ENCODE measurements at places on chromosomes 16 and 17.
A peak's percentile ranks its signal among the peaks of the same experiment; 100 is the strongest.

DNA sequence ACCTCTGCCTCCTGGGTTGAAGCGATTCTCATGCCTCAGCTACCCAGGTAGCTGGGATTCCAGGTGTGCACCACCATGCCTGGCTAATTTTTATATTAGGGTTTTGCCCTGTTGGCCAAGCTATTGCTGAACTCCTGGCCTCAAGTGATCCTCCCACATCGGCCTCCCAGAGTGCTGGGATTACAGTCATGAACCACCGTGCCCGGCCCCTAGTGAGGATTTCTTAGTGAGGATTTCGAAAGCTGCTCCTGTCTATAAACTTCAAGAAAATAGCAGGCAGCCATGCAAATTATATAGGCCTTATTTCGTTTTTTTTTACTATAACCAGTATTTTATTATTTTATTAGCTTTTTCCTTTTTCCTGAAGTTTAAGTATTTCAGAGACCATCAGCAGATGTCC lies 41.6 kb downstream of the EPN2 start:
- DNase-seq: no peak

- peak; percentile 21 for DNase-seq
Observed at GRCh38 chr17:28570716-28571360, 486 bp downstream of the PIGS start.

GRCh38 chr17:59004338-59005111 lies 102.2 kb downstream of the TRIM37 start:
- DNase-seq: peak; percentile 31

DNA sequence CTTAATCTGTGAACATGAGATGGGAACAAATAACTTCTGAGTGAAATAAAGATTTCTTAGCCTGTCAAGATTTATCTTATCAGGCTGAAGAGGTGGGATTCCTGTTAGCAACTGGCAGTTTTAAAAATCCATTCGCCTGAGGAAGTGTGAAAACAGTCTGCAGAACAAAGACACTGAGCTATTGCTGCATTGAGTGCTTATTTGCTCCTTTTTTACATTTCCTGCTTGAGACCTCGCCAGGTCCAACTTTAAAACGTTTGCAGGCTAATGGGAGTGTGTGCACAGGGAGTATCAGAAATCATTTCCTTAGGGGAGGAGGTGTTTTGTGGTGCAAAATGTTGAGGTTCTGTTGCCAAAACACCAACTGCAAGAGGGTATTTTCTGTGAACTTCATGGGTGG lies 957.8 kb upstream of the RBFOX1 start:
- DNase-seq: no peak

- no peak for DNase-seq
Observed at GRCh38 chr17:1438593-1439083, 17.4 kb downstream of the CRK start.

DNA sequence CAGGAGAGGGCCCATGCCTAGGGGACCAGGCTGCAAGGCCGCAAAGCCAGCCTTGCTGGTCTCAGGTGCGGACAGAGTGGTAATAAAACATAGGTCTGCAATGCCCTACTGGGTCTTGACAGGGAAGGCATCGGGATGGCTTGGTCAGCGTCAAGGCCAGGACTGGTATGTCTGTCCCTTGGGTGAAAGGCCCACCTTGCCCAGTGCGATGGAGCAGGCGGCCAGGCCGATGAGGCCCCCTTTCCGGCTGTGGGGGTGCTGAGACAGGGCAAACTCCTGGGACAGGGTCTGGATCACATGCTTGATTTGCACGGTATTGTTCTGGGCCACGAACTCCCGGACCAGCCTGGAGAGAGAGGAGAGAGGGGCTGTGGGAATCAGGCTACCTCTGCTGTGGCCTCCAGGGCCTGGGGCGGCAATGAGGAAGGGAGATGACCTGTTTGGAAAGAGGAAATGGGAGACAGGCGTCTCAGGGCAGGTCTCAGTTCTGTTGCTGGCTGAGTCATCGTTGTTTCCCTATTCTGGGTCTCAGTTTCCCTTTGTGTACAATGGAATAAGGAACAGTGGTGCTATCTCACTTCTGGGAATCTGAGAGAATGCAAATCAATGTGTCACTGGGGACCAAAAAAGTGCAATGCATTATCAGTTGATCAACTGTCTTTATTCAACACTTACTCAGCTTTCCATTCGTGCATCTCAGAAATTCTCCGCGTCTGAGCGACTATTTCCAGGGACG lies 14.8 kb downstream of the VAC14 start:
- DNase-seq: no peak

DNA sequence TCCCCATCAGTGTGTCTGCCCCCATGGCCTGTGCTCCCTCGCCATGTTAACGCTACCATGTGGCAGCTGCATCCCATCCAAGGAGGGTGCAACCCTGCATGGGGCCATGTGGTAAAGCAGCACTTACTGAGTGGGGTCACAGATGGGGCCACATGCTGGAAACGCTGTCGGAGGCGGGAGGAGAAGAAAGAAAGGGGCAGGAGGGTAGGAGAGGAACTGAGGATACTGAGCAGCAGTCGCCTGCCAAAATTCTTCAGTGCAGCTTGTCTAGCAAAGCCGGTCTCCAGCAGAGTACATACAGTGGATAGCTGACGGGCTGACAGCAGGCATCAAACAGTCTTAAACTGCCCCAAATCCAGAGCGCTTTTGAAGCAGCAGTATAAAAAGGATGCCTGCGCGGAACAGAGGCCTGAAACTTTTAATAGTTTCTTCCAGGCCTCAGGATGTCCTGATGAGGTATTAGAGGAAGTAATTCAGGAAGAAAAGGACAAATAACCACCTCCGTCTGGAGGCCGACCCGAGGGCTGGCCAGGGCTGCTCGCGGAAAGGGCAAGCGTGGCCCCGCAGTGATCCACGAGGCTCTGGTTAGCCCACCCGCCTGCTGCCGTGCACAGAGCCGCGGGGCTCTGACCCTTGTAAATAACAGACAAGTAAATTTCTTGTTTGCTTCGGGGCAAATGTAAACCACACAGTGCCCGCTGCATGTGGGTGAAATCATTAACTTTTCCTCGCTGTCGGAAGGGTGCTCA lies 149.0 kb downstream of the CCDC182 start:
- no peak for DNase-seq

- no peak for DNase-seq
Observed at GRCh38 chr17:73362697-73363096, 50.9 kb upstream of the CDC42EP4 start.

- DNase-seq: no peak
Observed at GRCh38 chr17:62681061-62681938, 53.8 kb downstream of the MRC2 start.

DNA sequence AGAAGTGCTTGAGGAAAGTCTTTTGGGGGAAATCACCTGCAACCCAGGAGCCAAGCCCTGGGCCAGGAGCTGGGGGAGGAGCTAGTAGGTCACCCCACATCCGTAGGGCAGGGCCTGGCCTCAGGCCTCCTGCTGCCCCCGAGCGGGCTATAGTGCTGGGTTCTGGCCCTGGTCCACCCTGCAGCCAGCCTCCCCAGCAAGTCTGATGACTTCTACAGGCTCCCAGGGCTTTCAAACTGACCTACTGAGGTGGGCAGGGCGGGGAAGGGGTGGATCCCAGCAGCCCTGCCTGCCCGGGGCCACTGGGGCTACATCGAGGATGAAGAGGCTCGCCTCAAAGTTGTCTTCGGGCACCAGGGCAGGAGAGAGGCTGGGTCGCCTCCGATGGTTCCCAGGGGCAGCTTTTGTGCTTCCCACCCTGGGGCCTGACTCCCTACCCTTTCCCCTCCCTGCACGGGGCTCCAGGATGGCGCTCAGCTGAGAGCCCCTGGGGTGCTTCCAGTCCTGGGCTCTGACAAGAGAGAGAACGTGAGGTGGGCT lies 5.0 kb downstream of the CENPX start:
- no peak for DNase-seq

DNA sequence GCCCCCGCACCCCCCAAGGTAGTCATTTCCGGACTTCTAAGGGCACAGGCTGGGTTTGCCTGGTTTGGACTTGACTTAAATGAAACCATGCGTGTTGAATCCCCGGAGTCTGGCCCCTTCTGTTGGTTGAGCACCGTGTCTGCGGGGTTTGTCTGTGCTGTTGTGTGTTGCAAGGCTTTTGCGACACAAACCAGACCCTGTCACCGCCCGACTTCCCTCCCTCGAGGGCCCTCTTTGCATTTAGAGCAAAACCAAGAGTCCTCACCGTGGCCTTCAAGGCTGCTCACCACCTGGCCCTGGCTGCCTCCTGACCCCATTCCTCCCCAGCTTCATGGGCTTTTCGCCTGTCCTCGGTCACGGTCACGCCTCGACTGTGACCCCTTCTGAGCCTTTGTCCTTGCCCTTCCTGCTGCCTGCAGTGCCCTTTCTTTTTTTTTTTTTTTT lies 7.4 kb downstream of the CRISPLD2 start:
- no peak for DNase-seq

DNA sequence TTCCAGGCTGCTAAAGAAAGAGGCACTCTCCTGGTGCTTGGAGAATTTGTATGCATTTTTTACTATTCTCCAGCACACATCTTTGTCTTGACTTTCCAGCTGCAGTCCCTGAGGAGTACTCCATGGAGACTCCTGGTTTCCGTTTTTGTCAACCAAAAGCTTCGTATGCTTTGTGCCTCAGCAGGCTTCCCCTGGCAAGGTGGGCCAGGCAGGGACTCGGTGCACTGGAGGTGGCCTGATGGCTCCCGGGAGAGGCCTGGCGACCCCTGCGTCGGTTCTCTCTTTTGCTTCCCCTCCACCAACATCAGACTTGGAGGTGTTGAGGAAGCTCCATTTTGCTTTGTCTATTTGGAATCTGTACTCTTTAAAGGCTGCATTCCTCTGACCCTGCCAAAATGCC lies 23.7 kb downstream of the CDK5R1 start:
- DNase-seq: no peak

DNA sequence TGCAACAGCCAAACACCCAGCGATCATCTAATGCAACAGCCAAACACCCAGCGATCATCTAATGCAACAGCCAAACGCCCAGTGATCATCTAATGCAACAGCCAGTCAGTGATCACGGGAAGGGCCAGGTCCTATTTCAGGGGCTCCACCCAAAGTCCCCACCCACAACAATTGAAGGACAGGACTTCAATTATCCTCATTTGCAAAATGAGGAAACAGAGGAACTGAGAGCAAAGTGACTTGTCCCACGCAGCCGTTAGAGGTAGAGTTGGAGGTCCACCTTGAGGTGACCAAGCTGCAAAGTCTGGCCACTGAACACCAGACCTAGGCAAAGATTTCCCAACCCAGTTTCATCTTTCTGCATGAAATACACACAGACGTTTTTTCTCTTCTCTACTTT lies 3.7 kb downstream of the ZG16B start:
- DNase-seq: no peak

- peak; percentile 60 for DNase-seq
Observed at GRCh38 chr16:85754413-85754812, 3.5 kb upstream of the C16orf74 start.

DNA sequence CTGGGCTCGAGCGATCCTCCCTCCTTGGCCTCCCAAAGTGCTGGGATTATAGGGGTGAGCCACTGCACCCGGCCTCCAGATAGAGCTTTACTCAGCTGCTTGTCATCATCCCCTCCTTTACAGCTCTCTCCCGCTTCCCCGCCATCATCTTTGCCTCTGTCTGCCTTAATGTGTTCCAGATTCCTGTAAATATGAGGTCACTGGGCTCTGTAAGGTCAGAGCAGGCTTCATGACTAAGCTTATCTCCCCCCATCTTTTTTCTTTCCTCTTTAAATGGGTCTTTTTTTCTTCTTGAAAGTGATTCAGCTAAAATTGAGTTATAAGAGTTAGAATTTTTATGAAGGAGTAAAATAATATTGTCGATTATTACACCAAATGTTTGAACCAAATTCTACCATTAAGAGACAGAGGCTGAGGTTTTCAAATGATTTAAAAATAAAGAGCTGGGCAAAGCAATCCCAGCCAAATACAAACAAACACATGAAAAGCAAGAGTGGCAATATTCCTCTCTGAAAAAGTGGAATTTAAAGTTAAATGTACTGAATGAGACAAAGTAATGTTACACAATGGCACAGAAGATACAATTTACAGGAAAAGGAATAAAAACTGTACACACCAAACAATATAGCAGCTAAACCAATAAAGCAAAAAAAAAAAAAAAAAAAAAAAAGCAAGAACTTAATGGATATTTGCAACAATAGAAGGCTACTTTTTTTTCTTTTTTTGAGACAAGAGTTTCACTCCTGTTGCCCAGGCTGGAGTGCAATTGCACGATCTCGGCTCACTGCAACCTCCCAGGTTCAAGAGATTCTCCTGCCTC lies 62.1 kb downstream of the CRISPLD2 start:
- DNase-seq: no peak

DNA sequence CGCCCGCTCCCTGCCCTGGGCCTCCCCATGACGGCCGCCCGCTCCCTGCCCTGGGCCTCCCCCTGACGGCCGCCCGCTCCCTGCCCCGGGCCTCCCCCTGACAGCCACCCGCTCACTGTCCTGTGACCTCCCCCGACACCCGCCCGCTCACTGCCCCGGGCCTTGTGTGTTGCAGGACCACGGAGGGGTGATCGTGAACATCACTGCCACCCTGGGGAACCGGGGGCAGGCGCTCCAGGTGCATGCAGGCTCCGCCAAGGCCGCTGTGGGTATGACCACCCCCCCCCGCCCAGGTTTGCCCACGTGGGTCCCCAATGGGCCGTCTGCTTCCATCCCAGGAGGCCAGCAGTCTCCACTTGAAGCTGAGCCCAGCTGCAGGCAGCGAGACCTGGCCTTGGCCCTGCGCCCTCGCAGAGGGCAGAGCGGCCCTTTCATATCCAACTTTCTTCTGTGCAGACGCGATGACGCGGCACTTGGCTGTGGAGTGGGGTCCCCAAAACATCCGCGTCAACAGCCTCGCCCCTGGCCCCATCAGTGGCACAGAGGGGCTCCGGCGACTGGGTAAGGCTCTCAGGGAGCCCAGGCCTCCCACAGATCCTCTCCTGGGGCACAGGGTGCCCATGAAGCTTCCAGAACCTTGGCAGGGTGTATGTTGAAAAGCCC lies 9.0 kb downstream of the DECR2 start:
- no peak for DNase-seq

DNA sequence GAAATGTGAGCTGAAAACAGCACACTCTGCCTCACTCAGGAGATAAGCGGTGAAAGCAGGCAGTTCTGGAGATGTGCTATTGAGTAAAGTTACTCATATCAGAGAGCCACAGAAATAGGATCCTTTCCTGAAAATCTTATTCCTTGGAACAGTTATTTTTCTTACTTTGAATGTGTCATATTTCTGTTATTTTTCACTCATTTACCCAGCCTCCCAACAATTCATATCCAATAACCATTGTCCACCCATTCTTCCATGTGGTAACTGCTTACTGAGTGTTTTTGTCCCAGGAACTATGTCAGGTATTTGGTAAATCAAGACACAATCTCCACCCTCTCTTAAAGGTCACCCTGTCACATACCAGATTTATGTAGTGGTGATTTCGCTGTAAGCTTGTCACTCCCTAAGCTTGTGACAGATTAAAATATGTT lies 144.9 kb downstream of the PARN start:
- no peak for DNase-seq

DNA sequence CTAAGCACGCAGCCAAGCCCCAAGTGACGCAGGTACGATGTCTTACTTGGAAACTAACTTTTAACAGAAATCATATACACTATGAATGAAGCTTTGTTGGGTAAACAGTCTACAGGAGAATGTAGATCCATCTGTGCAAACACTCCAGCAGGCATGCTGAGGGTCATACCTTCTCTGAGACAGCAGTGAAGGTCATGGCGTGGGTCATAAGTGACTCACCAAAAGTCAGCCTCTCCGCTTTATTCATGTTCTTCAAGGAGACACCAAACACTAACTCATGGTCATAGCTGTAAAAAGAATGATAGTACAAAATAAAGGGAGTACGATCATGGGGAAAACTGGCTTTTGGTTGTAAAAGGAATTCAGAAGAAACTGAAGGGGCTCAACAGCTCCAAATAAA lies 20.6 kb downstream of the BLMH start:
- DNase-seq: no peak
